ENCODE measurements at places on chromosomes 13 and 19. TPM values are rescaled to one million over a fixed set of nuclear protein-coding genes. Genes with fewer than 3 reads are reported as not detected.

The ZNF99 gene
- total RNA-seq: not detected

The TMEM238 gene
- 0.58 TPM for total RNA-seq

The ZFP82 gene
- total RNA-seq: 8.9 TPM

The NLRP9 gene
- total RNA-seq: not detected

The ZNF823 gene
- total RNA-seq: 5.4 TPM

The LGALS14 gene
- total RNA-seq: not detected

The ZNF324B gene
- total RNA-seq: 8.4 TPM

The C19orf81 gene
- not detected for total RNA-seq

The DENND1C gene
- total RNA-seq: not detected

The ZNF470 gene
- 6.9 TPM for total RNA-seq

The FPR3 gene
- not detected for total RNA-seq

The BCL3 gene
- total RNA-seq: 13.2 TPM

The PLIN5 gene
- total RNA-seq: not detected

The CRX gene
- total RNA-seq: not detected

The HRC gene
- total RNA-seq: not detected

The S1PR5 gene
- 0.15 TPM for total RNA-seq

The HAUS8 gene
- total RNA-seq: 1.3 TPM

The SCN1B gene
- 7.4 TPM for total RNA-seq

The NPAS1 gene
- total RNA-seq: not detected

The GRIK5 gene
- total RNA-seq: 0.66 TPM

The SF3A2 gene
- 32.3 TPM for total RNA-seq
